ENCODE measurements at places on chromosomes 13 and 19.
A peak's percentile ranks its signal among the peaks of the same experiment; 100 is the strongest.

GRCh38 chr19:7879836-7880235, 5.6 kb upstream of the PRR36 start:
- DNase-seq: no peak

GRCh38 chr13:98105929-98106336, 37.0 kb upstream of the FARP1 start:
- no peak for DNase-seq

- no peak for DNase-seq
These were observed 7.2 kb downstream of the GJB2 start for GRCh38 chr13:20185366-20186056.

DNA sequence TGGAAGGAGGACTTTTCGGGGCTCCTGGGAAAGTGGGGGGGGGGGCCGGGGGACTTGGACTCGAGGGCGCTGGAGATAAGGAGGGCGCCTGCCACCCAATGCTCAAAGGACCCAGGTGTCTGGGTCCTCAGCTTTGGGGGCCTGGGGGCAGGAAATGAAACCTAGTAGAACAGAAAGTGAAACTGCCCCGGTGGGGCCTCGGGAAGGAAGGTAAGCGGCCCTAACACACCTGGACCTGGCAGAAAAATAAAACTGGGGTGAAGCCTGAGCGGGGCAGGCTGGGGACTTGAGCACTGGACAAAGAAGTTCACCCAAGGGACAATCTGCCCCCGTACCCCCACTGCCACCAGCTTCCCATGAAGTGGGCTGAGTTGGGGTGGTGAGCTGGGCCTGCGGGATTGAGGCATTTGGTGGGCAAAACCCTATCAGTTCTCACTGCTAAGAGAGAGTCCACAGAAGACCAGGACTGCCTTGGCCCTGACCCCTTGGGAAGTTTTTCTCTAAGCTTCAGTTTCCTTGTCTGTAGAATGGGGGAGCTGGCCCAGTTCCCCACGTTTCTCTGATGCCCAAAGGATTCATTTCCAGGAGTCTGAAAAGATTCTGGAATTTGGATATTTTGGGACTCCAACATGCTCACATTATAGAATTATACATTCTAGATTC, 2.3 kb downstream of the PRKD2 start:
- DNase-seq: no peak

GRCh38 chr19:13463296-13463695, 43.0 kb downstream of the CACNA1A start:
- no peak for DNase-seq

- DNase-seq: peak; percentile 84
These were observed 2.6 kb upstream of the WIZ start for GRCh38 chr19:15452111-15453047.

Measured in pancreas (tissue), 10 donors.